ENCODE measurements at places on chromosomes 16 and 17.

GRCh38 chr16:5448798-5449197 lies 351.2 kb upstream of the EEF2KMT start:
- no peak for DNase-seq

GRCh38 chr16:5393070-5393469 lies 295.5 kb upstream of the EEF2KMT start:
- no peak for DNase-seq

DNA sequence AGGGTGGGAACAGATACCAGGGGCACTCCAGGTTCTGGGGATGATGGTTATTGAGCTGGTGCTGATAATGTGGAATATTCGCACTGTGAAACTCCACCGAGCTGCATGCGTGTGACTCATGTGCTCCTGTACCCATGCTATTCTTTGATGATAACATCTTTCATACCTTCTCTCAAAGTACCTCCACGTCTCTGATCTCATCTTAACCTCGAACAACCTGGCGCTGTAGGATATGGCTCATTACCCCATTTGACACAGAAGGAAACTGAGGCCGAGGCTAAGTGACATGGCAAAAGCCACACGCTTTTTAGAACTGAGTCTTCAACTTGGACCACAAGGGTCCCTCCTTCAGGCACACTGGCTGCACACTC lies 30.2 kb upstream of the MRPS23 start:
- no peak for DNase-seq

GRCh38 chr16:50578137-50578536 lies 29.9 kb downstream of the NKD1 start:
- peak; percentile 75 for DNase-seq

- DNase-seq, result no peak
Measured at GRCh38 chr16:88200896-88201185, 181.9 kb upstream of the ZNF469 start.

DNA sequence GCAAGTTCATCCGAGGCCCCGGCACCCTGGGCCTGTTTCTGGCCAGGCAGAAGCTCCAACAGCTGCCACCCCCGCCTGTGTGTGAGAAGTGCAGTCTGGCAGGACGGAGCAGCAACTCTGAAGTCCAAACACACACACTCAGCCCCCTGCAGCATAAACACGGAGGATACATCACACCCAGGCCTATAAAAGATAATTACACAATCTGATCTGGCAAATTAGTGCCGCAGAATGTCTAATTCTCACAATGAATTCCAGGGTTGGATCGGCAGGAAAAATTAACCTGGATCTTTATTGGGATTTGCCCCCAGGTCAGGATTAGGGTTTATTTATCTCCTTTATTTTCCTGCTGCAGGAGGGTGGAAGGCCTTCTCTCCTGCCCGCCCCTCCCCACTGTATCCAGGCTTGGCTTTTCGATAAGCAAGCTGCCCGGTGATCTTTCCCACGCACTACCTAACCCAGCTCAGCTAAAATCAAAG lies 311.4 kb downstream of the SOX9 start:
- no peak for DNase-seq

DNA sequence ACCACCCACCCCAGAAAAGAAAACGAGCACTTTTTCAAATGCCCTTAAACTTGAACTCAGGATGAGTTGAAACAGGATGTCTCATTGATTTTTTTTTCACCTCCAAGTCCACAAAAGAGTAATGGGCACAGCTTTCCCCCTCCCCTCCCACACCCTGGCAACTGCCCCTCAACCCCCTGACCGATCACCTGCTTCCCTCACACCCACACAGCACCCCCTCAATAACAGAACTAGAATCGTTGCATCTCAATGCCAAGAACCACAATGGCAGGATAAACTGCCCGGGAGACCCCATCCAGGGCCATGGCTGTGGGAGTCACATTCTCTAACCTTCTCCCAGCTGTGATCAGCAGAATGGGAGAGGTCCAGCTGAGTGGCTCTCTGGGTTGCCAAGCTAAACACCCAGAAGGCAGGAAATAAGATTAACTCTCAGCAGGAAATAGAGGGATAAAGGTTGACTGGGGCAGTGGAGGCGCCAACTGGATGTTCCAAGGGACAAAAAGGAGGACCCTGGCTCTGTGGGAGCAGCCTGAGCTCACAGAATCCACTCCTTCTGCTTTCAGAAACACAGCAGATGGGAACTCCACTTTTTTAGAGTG lies 128.0 kb upstream of the SDK2 start:
- DNase-seq, result no peak

DNA sequence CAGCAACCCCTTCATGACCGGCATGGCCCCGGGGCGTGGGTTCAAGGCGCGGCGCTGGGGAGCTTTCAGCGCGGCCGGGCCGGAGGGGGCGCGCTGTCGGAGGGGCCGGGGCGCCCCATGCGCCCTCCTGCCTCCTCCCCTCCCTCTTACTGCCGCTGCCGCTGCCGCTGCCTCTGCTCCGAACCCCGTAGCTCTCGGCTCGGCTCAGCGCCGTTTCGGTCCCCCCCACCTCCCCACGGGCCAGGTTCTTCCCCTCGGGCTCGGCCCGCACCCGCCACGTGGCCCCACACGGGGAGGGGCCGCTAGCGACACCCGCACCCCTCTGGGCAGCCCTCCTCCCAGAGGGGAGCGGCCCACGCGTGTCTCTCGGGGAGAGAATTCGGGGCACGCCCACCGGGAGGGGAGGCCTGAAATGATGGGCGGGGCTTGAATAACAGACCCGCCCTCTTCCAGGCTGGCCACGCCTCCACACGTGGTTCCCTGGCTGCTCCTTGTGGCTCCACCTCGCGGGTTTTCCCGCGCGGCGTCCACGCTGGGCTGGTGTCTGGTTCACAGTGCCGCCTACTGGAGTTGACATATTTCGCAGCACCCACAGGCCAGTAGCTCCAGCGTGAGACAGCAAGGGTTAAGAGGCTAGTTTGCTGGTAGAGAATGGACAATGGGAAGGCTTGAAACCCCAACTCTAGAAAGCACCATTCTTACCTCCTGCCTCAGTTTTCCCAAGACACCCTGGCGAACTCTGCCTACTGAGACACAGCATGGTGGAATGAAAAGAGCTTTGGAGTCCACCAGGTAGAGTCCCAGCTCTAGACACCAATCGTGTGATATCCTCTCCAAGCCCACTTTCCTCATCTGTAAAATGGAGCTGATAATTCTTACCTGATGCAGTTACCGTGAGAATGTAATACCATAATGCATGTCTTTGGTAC lies at the start of gene KCNH4:
Gene KCNH4 (minus strand): TSS at position 221 of the 929 bp plus-strand sequence. CDS start 197 bp downstream, at position 24.
- DNase-seq, result peak; percentile 97

Data from inflammatory macrophage treated with lipopolysaccharide for 1 hour (primary cell).